ENCODE measurements at places on chromosomes 4 and X.

DNA sequence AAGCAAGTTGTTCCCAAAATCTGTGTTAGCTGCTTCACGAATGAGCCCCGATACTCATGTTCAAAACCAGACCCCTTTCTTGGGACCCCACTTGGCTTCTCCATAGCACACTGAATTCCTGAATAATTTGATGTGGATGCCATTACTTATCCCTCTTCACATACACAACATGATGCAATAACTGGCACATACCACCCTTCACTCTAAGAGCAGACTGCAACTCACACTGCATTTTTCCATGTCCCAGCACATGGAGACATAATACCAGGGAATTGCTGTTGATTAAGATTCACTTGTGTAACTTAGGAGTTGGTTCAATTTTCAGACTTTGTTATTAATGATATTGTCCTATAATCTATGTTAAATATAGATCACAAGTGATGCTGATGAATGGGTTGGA is 213.4 kb downstream of the MAML3 start:
- DNase-seq, result no peak

- no peak for DNase-seq
Measured at GRCh38 chr4:70868778-70869177, 29.1 kb upstream of the GRSF1 start.

DNA sequence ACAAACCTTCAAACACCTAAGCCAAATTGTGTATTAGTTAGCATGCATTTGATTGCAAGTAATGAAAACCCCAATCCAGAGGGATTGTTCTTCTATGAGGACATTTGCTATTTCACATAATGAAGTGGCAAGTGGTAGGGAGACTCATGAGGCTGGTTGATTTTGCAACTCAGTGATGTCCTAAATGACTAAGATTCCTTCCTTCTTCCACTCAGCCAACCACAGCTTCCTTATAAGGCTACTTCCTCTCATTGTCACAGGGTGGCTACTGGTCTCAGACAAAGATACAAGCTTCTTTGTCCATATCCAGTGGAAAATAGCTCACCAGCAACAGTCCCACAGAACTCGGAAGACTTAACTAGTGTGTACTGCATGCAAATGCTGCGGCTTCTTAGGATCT is 5.3 kb upstream of the OTC start:
- DNase-seq, result no peak

GRCh38 chrX:107470971-107471370 is 21.5 kb downstream of the FRMPD3 start:
- no peak for DNase-seq

- DNase-seq, result peak; percentile 60
Measured at GRCh38 chrX:13742397-13743176, 8.0 kb downstream of the OFD1 start.

Data from GM10248 (cell line).